ENCODE measurements at places on chromosomes 12 and 14. TPM values are rescaled to one million over a fixed set of nuclear protein-coding genes. Genes with fewer than 3 reads are reported as not detected.

E2F7 gene
- 31.2 TPM for total RNA-seq

PTPRR gene
- 39.1 TPM for total RNA-seq

CAPZA3 gene
- 0.45 TPM for total RNA-seq

CLEC9A gene
- not detected for total RNA-seq

STYK1 gene
- total RNA-seq = 8.4 TPM

BAZ1A gene
- 35.7 TPM for total RNA-seq

LRP1-AS gene
- total RNA-seq = not detected

RDH12 gene
- 0.38 TPM for total RNA-seq

TMCC3 gene
- 4.0 TPM for total RNA-seq

GNPTAB gene
- 36.0 TPM for total RNA-seq

OR5AU1 gene
- 0.05 TPM for total RNA-seq

FOXG1 gene
- not detected for total RNA-seq

TMEM132D gene
- not detected for total RNA-seq

All from Calu3 (cell line).